ENCODE measurements at places on chromosomes 3 and 15.

DNA sequence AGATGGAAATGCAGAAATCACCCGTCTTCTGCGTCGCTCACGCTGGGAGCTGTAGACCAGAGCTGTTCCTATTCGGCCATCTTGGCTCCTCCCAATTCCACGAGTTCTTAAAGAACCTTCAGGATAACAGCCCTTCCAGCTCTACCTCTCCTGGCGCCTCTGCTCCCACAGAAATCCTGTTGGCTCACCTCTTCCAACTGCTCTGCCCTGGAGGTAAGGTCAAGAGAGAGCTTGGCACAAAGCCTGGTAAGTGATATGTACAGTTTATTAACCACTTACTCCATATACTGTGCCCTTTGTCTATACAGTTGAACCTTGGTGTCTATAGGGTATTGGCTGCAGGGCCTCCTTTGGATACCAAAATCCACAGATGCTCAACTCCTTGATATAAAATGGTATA, 17.8 kb upstream of the FGF12 start:
- DNase-seq, result no peak

DNA sequence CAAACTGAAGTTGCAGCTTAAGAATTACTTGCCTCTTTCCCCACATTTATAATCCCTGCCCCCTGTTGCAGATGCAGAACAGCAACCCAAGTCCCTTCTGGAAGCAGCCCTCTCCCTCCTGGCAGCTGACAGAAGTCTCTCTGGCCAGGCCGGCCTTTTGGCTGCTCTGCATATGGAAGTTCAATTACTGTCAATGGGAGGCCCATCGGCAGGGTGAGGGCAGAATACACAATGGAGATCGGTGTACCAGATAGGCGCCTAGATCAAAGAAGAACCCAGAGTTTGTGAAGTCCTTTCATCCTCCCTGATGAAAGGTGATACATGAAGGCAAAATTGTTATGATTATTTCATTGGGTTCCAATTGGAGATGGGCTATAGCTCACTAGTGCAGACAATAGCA, 327.9 kb upstream of the CTNNB1 start:
- no peak for DNase-seq

- DNase-seq, result no peak
Measured at GRCh38 chr3:188283347-188283746, 129.4 kb downstream of the LPP start.

- no peak for DNase-seq
Measured at GRCh38 chr15:27361438-27361837, 390.5 kb downstream of the GABRG3 start.

- DNase-seq, result no peak
Measured at GRCh38 chr3:189554868-189555557, 76.2 kb upstream of the TP63 start.

GRCh38 chr15:81516012-81516411, 142.0 kb upstream of the TMC3 start:
- no peak for DNase-seq

DNA sequence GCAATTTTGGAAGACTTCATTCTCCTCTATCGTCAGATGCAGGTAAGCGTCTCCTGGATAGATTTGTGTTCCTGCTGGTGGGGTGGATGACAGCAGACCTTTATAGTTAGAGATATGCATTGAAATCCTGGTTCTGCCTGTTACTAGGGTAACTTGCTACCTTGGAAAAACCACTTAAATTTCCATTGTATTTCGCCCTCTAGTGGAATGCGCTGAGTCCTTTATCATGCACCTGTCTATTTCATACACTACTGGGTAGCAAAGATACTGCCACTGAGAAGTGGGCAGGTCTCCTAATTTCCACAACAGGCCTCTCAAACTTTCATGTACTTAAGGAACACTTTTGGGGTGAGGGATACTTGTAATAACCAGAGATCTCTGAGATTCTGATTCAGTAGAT, 209.5 kb upstream of the SUCLG2 start:
- no peak for DNase-seq

- DNase-seq, result no peak
Measured at GRCh38 chr15:31477851-31478701, 151.4 kb downstream of the KLF13 start.

- DNase-seq, result no peak
Measured at GRCh38 chr3:150344079-150344759, 63.9 kb upstream of the TSC22D2 start.

GRCh38 chr3:143203848-143204247, 84.3 kb downstream of the CHST2 start:
- no peak for DNase-seq

DNA sequence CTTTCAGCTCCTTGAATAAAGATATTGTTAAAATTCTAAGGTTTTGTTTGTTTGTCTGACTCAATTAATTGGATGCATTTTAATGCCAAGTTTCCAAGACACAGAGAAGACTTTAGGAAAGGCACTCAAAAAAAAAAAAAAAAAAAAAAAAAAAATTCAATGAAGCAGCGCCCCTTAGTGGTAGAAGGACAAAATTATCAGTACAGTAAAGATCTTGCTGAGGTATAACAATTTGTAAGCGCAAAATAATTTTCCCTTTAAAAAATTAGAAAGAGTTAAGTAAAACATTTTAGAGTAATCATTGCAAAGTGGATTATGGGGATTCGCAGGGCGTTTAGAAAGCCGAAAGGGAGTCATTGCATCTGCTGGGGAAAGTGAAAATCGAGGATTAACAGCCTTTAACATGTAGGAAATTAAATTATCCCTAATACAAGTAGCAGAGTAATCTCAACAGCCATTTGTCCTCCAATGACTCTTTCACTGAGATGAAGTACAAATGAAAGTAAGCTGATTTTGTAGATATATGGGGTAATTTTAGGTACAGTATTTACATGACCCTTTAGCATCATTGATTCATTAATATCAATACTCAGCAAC, 5.8 kb upstream of the DIS3L start:
- no peak for DNase-seq

DNA sequence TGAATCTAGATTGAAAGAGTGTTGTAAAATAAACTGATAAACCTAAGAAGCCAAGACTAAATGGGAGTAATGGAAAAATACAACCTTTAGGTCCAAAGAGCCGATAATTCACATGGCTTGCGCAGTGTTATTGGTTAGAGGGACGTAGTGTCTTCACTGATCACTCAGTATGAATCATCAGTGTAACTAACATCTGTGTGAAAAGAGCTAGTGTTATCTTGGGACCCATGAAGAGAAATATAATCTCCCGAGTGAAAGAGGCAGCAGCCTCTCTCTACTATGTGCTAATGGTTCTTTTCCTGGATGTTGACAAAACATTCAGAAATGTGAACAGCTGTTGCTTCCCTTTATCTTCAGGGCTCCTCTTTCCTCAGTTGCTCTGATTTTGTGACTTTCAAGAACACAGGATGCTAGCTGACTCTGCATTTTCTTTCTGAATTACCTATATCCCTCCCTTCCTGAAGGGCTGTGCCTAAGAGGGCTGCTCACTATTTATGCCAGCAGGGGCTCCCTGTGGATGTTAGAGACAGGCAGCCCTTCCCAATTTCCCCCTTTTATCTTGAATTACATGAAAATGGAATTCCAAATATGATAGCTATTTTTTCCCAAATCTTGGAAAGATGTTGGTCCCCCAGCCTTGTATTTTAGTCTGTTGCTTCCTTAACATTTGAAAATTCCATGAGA, 128.8 kb downstream of the GRM7 start:
- DNase-seq, result no peak

DNA sequence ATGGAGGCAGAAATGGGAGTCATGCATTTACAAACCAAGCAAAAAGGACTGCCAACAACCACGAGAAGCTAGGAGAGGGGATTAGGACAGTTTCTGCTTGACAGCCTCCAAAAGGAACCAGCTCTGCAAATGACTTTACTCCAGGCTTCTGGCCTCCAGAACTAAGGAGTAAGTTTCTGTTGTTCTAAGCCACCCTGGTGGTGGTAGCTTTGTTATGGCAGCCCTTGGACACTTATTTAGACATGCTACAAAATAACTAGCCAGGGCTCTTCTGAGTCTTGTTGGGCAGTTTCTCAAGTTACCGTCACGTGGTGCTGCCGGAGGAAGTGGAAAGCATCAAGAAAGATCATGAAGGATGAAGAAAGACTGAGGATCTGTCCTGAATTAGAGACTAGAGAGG, 386.5 kb downstream of the LRTM1 start:
- DNase-seq, result no peak

- no peak for DNase-seq
Measured at GRCh38 chr3:108091498-108092250, 843 bp upstream of the CD47 start.

DNA sequence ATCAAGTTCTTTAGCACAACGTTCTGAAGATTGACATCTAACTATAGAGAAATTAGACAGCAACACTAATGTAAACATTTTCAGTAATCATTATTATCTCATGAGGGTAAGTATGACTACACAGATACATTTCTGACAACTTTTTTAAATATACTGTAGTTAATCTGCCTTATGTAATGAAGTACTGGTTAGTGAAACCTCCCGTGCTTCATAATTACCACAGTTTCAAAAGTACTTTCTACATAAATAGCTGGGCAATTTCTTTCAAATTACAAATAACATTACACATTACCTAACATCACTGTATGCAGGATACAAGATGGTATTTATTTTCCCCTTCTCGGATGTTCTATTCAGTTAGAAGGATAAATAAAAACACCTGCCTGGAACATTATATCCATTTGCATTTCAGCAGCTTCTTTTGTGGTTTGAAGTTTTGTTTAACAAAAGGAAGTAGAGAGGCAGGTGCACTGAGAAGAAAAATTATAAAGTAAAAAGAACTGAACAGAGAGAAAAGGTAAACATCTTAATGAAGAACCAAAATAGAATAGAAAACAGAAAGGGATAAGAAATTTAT, 1241.5 kb upstream of the GBE1 start:
- no peak for DNase-seq

GRCh38 chr3:107682580-107682979, 159.8 kb downstream of the BBX start:
- DNase-seq, result no peak

DNA sequence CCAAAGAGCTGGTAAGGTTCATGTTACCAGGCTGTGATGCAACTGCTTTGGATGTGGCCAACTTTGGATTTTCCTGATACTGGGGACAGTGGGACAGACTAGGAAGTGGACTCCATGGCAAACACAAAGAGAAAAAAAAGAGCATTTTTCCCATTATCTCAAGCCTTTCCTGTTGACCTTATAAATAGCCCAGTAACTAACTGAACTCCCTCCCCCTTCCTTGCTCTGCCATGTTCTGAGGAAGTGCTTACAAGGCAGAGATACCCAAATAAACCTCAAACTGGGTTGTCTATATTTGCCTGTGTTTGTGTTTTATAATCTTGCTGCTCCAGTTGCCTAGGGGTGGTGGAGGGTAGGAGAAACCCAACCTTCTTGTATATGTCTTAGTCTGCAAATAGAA, 27.3 kb upstream of the SLC9A9 start:
- no peak for DNase-seq

DNA sequence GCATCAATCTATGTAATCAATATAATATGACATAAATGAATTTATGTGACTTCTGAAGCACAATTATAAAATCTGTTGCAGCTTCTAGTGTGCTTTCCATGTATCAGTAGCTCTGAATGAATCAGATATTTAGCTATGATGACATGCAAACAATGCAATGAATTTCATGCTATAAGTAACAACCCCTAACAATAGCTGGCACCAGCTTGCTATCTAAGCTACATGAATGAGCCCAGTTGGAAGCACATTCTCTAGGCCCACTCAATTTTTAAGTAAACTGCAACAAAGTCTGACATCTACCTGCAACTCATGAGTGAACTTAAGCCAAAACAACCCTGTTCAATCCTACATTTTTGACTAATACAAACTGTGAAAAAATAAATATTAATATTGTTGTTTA, 507.3 kb upstream of the ROBO1 start:
- no peak for DNase-seq

- no peak for DNase-seq
Measured at GRCh38 chr15:91431041-91431715, 331.1 kb downstream of the SV2B start.

DNA sequence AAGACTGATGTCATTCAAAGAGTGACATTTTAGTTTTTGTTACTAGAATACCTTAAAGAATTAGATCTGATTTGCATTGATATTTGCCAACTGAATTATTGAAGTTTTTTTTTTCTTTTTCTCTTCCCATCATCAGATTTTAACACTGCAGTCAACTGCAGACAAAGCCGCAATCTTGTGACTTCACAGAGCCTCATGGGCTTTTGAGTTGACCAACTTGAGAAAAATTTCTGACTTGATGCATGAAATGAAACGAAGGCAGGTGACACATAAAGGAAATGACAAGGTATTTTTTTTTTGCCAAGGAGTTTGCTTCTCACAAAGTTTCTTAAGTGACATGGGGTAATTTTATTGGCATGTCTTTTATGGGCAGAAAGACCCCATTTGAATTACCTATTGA, 383.7 kb downstream of the GAP43 start:
- no peak for DNase-seq

GRCh38 chr3:140292170-140292569, 357.2 kb downstream of the CLSTN2 start:
- DNase-seq, result no peak

DNA sequence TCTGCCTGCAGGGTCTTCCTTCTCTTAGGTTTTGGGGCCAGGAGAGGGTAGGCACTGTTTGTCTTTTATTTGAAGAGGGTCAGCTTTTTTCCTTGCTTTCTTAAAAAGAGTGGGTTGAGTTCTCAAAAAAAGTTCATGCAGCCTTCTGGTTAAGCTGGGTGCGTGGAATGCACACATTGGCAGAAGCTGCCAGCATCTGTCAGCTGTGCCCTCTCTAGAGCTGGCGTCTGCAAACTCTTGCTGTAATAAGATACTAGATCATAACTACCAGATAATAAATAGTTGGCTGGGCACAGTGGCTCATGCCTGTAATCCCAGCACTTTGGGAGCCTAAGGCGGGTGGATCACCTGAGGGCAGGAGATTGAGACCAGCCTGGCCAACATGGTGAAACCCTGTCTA, 373.4 kb downstream of the OCA2 start:
- DNase-seq, result no peak

GRCh38 chr15:92801774-92802464, 98.2 kb upstream of the CHD2 start:
- no peak for DNase-seq

DNA sequence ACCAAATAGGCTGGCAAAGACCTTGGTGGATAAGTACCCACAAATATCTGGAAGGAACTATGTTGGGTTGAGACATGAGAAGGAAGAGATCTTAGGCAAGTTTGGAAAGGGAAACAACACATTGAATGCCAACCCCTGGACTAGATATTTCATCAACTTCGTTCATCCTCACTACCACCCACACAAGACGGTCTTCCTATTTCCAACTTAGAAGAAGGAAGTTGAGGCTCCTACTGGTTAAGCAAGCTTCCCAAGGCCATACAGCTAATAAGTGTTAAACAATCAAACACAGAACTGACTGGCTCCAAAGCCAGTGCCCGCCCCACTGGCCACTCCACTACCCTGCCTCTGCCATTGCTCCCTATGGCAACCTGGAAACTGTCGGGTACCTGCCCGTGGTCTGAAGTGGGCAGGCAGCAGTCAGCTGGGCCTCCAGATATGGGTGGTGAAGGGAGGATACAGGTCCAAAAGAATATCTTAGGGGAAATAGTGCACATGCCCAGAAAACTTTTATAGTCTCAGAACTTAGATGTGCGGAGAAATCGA, 94.9 kb downstream of the LIPC start:
- no peak for DNase-seq

GRCh38 chr15:29835301-29835700, 13.0 kb upstream of the TJP1 start:
- DNase-seq, result no peak

- DNase-seq, result no peak
Measured at GRCh38 chr3:60456180-60456579, 795.1 kb downstream of the FHIT start.

Measured in NCI-H1048 (cell line).